ENCODE measurements at places on chromosomes 2 and 18.

GRCh38 chr2:55489467-55490062 lies 30.0 kb upstream of the CFAP36 start:
- no peak for DNase-seq

- DNase-seq = no peak
Measured at GRCh38 chr2:217585362-217585761, 417.4 kb downstream of the TNS1 start.

DNA sequence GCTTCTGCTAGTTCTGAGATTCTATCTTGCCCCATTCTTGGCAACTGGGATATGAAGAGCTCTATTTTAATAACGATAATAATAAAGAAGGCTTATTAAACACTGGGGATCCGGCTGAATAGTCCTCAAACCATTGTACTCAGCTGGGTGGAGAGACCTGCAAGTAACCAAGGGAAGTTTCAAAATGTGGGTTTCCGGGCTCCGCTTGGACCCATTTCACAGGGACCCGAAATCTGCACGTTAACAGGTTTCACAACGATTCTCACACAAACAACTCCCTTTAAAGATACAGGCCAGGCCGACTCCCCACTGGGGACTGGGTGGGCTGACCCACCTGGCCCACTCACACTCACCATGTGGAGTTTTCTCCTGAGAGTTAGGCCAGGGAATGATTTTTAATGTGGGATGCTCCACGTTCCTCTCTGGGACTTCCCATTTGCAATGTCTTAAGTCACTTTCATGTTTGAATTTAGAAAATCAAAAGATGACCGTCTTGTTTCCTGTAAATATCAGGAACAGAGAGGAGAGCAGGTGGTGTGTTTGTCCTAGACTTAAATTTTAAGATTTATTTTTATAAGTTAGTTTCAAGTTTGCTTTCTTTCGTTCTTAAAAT lies 96.3 kb downstream of the SH3RF3 start:
- no peak for DNase-seq

DNA sequence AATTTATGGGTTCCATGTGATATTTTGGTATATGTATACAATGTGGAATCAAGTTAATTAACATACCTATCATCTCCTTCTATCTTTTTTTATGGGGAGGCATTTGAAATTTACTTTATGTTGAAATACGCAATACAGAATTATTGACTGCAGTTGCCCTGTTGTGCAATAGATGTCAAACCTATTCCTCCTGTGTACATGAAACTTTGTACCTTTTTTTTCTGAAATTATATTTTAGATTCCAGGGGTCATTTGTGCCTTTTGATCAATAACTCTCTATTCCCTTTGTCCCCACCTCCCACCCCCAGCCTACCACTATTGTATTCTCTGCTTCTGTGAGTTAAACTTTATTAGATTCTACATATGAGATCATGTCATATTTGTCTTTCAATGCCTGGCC lies 369.9 kb downstream of the FSIP2 start:
- no peak for DNase-seq

- DNase-seq = no peak
Measured at GRCh38 chr2:151943461-151943860, 115.2 kb upstream of the ARL5A start.

GRCh38 chr18:64134044-64134747 lies 14.7 kb downstream of the LINC00305 start:
- DNase-seq = no peak

Data from WERI-Rb-1 (cell line).